ENCODE measurements at places on chromosomes 7 and 10. TPM values are rescaled to one million over a fixed set of nuclear protein-coding genes. Genes with fewer than 3 reads are reported as not detected.

The HOXA6 gene
- not detected for polyA plus RNA-seq

The DHX32 gene
- polyA plus RNA-seq: 15.8 TPM

The GSTO1 gene
- polyA plus RNA-seq: 339 TPM

The EBLN1 gene
- polyA plus RNA-seq: not detected

The TMEM213 gene
- polyA plus RNA-seq: not detected

The RAB19 gene
- polyA plus RNA-seq: not detected

The CALML3 gene
- 0.04 TPM for polyA plus RNA-seq

The MUC3A gene
- polyA plus RNA-seq: 3.5 TPM

The CYP3A4 gene
- not detected for polyA plus RNA-seq

The ENTPD1 gene
- polyA plus RNA-seq: 4.9 TPM

The HSPA12A gene
- 5.1 TPM for polyA plus RNA-seq

The BLVRA gene
- polyA plus RNA-seq: 47.8 TPM

The LIPF gene
- 0.95 TPM for polyA plus RNA-seq

The NUTM2A gene
- polyA plus RNA-seq: 6.8 TPM

The NHLRC2 gene
- polyA plus RNA-seq: 22.8 TPM

The SLC39A12 gene
- not detected for polyA plus RNA-seq

The LIPK gene
- not detected for polyA plus RNA-seq

The ANKRD30A gene
- polyA plus RNA-seq: not detected

The GPR85 gene
- 0.15 TPM for polyA plus RNA-seq

The ERLIN1 gene
- polyA plus RNA-seq: 2.1 TPM

The AZGP1 gene
- polyA plus RNA-seq: 148 TPM

The SEM1 gene
- 176 TPM for polyA plus RNA-seq

The TAS2R4 gene
- 0.03 TPM for polyA plus RNA-seq

The CACNA2D1 gene
- polyA plus RNA-seq: 19.4 TPM

The GPR26 gene
- not detected for polyA plus RNA-seq

The PODXL gene
- polyA plus RNA-seq: 34.4 TPM

The OR6B1 gene
- polyA plus RNA-seq: not detected

The POLR2J2 gene
- 8.6 TPM for polyA plus RNA-seq

All from heart right ventricle (tissue), 16 donors.